ENCODE measurements at places on chromosomes 4 and X.

- DNase-seq: no peak
Observed at GRCh38 chr4:138163171-138163570, 79.0 kb downstream of the SLC7A11 start.

DNA sequence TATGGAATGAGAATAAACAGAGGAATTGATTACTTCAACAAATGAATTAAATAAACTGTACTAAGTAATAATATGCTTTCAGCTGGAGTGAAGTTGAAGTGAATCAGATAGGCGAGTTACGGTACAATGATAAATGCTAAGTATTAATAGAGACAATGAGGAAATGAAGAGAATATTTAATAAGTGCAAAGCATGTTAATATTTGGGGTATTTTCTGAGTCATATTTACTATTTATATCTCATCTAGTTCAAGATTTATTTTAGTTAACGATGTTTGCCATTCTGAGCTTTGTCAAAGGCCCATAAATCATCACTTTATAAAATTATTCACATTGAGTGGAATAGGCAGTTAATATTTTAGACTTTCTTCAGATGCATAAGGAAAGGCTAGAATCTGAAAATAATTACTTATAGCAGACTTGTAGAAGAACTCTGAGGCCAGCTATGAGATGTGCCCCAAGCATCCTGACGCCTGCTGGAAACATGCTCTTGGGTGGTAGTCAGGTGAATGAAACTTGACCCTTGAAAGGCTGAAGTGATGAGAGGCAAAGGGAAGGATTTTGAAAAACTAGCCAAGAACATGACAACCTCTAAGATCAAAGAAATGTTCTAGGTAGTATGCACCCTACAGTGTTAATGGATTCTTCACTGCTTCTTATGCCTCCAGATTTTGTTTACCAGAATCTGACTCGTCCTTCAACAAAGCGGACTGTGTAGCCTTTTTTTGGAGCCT is 133.8 kb upstream of the STIM2 start:
- no peak for DNase-seq

DNA sequence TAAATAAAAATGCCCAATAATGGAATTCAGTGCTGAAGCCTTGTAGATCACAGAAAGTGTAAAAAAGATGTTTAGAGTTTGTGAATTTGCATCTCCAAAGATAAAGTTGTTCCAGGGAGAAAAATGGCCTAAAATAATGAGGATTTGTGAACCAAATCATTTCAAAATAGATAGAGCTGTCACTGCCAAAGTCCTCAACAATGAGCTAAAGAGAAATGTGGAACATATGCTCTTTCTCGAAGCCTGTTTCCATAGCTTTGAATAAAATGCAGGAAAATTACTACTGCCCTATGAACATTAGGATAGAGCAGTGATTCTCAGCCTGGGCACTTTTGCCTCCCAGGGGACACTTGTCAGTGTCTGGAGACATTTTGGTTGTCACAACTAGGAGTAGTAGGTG is 3.4 kb upstream of the AP1S2 start:
- DNase-seq: no peak

GRCh38 chr4:114807357-114807756 is 208.8 kb downstream of the UGT8 start:
- DNase-seq: no peak

GRCh38 chr4:139011225-139011950 is 4.2 kb upstream of the NOCT start:
- DNase-seq: no peak

- DNase-seq: no peak
Observed at GRCh38 chr4:126992910-126993309, 639.8 kb upstream of the INTU start.

GRCh38 chrX:47351706-47352105 is 18.7 kb upstream of the ZNF157 start:
- peak; percentile 40 for DNase-seq

GRCh38 chr4:128862608-128863311 is 53.3 kb downstream of the JADE1 start:
- no peak for DNase-seq

GRCh38 chr4:133565379-133565778 is 416.3 kb downstream of the PCDH10 start:
- DNase-seq: peak; percentile 79

DNA sequence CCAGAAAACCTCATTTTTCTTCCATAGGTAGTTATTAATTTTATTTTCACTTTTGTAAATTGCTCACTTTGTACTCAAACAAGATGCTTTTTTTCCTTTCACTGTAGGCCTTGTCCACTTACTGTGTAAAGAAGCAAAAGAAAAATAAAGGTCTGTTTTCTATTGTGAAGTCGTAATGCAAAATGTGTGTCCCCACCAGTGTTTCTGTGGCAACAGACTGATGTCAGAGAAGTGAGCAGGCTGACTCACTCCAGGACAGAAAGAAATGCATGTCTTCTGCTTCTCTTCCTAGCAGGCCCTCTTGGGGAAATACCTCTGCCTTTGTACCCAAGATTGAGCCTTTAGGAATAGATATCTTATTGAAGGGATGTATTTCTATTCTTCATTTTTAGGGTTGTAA is 30.3 kb downstream of the INPP4B start:
- DNase-seq: peak; percentile 79

GRCh38 chr4:95319169-95319568 is 229.6 kb downstream of the UNC5C start:
- DNase-seq: no peak

GRCh38 chr4:132556316-132556715 is 592.8 kb upstream of the PCDH10 start:
- no peak for DNase-seq

GRCh38 chr4:7659429-7660175 is 224.9 kb upstream of the PSAPL1 start:
- DNase-seq: no peak

- DNase-seq: no peak
Observed at GRCh38 chr4:135741583-135741982, 1540.0 kb upstream of the PABPC4L start.

GRCh38 chr4:78426972-78427371 is 124.6 kb upstream of the ANXA3 start:
- DNase-seq: no peak

DNA sequence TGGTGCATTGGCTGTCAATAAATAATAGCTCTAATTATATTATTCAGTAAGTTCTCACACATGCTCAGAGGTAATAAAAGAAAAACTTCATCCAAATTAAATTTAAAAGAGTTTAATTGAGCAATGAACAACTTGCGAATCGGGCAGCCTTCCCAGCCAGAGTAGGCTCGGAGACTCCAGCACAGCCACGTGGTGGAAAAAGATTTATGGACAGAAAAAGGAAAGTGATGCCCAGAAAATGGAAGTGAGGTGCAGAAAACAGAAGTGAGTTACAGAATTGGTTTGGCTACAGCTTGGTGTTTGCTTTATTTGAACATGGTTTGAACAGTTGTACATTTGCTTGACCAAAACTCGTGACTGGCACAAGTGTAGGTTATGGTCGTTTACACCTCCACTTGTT is 13.6 kb upstream of the BOD1L1 start:
- DNase-seq: no peak

DNA sequence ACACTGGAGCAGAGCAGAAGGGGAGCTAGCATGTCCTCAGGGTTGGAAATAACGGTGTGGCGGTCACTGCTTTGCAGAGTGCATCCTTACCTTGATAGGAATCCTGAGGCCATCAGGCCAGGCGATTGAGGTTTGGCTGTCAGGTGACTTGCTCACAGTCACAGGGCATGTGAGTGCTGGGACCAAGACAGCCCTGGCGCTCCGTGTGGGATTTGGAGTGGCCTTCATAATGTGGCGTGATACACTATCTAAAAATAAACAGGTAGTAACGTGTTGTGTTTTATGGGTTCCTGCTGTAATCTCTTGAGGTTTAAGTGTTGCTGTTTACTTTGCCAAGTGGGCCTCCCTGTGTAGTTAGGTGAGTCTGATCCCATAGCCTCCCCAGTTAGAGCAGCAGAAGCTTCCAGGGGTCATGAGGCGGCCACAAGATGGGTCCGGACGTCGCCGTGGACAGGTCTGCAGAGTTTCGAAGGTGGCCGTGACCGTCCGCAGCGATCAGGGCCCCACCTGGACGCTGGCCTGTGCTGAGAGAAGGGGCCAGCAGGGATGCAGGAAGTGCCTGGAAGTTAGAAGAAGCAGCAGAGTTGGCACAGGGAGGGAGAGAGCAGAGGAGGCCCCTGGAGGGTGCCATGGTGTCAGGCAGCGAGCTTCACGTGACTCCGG is 27.7 kb downstream of the RGS12 start:
- no peak for DNase-seq

DNA sequence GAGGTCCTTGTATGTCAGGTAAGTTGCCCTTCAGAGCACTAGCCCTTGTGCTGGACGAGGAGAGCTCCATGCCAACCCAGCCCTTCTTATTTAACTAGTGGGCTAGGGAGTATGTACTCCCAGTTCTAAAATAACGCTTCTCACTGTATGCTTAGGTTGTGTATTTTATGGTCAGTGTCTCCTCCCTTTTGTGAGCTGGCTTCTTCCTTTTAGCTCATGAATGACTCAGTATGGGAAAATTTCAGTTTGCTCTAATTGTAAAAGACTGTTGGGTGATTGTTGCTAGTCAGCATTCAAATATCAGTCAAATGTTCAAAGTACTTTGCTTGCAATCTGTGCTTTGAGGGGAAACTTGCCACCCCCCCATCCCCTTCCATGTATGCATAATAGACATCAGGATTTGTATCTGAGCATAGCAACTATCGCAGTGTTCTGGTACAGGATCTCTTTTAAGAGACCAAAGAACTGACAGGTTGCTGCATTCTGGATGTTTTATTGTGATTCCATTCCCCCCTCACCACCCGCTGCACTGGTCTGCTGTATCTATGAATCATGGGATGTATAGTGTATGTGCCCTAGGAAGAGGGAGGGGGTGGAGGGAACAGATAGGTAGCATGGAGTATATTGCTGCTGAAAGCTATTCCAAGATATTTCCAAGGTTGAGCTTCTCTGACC is 34.7 kb downstream of the DLG3 start:
- peak; percentile 77 for DNase-seq
